ENCODE measurements at places on chromosomes 1 and 21.

DNA sequence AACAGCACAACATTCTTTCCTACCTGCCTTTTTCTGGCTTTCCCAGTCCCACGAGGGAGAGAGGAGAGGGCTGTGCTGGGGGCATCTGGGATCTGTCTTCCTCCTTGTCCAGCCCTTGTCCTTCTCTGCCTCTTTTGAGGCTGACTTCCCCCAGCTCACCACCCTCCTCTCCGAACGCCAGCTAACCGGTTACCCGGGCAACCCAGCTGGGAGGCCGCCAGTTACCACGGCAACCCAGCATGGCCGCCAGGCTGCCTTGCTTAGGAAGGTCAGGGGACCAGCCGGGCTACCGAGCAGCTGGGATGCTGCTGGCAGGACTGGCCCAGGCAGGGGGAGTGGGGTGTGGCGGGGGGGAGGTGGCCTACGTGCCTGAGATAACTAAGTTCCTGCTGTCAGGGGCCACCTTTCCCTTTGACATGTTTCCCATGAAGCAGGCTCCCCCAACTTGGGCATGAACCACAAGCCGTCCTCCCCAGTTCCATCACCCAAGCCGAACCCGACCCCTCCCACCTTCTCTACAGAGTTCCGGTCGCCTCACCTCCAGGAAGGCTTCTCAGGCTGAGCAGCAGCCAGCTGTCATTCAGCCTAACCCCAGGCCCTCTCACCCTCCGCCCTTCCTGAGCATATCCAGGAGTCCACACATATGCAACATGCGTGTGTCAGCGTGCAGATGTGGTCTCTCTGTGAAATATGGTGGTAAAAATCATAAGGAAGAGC lies 8.7 kb downstream of the PLEKHA6 start:
- peak; percentile 85 for DNase-seq

- no peak for DNase-seq
Observed at GRCh38 chr1:110187139-110187890, 22.8 kb upstream of the KCNC4 start.

GRCh38 chr1:114821978-114822377 lies 32.7 kb upstream of the SYCP1 start:
- no peak for DNase-seq

GRCh38 chr1:18923756-18924211 lies 21.4 kb upstream of the ALDH4A1 start:
- no peak for DNase-seq

DNA sequence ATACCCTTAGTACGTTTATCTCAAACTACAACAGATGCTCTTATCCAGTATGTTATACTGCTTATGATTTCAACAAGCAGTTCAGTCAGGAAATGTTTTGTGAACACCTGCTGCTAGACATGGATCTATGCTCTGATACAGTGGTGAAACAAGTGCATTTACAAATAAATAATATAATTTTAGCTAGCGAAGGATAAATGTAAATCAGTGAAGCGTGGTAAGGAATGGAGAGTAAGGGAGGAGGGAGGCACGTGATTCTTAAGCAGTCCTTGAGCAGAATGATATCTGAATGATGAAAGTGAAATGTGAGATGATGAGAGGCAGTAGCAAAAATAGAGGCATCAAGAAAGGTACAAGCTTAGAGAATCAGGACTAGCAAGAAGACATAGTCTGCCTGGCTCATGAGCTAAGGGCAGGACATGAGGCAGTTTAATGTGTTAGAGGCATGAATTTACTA lies 6.3 kb downstream of the TSNAX start:
- no peak for DNase-seq

GRCh38 chr1:13728091-13728715 lies 28.2 kb downstream of the PRDM2 start:
- DNase-seq = no peak

DNA sequence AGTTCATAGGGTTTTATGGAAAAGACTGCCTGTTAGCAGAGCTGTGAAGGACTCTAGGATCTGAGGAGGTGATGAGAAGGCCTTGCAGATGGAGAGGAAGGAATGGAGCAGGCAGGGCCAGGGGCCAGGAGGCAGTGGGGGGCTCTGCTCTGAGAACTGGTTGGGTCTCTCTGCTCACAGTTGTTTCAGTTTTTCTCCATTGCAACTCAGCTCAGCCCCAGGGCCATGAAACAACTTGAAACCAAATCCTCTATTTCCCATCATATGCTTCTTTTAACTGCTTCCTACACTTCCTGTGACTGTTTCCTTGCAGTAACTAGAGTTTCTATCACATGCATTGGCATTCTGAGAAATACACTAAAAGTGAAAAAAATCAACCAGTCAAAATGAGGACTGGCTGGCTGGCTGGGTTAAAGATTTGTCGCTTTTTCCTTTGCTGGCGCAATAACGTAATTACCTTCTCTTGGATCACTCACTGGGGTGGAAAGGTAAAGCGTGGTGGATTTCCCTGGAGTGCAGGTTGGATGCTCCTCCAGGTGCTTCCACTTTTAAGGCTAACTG lies 172.0 kb downstream of the CDC7 start:
- DNase-seq = no peak

DNA sequence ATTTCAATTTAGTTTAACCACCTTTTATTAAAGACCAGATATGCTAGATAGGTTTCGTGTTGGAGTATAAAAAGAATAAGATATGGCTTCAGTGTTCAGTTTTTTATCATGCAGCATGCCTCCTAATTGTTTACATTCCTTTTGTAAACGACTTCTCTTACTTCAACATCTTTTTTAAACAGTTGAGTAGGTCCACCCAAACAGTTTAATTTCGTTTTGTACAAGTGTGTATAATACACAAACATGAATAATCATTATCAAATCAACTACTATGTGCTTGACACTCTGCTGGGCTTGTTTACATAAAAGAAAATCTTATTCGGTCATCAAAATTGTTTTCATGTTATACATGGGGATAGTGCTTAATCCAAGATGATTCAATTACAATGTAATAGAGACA lies 906.3 kb upstream of the ADGRL4 start:
- DNase-seq = no peak

DNA sequence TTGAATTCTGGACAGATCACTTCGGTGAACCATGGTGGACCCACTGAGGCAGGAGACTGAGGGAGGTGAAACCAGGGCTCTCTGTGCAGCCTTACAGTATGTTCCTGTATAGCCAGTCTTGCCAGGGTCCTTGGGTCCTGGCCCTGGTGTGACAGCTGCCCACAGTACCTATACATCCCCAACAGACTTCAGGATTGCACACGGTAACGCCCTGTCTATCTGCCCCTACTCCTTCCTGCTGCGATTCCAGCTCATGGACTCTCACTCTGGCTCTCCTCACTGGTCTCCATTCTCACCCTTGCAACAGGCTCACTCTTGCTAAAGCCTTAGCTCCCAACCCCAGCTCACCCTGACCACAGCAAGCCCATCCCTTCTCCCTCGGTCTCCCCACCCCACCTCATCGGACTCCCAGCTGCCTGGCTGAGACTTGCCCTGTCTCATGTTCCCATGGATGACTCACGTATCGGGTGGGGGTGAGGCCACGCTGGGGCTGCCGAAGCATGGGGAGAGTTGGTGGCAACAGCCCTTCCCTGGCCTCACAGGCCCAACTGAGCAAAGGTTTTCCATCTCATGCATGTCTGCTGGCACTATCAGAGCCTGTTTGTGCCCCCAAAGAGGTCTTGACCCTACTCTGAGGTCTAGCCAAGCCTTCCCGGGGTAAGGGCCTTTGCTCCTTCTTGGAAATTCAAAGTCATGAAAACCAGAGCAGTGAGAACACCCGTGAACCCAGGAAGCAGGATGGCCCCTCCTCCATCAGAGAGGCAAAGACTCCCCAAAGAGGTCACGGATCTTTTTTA lies 7.1 kb downstream of the PHLDA3 start:
- no peak for DNase-seq

GRCh38 chr1:10664251-10664650 lies 132.2 kb downstream of the CASZ1 start:
- DNase-seq = no peak

GRCh38 chr1:111702504-111703050 lies 36.6 kb downstream of the INKA2 start:
- DNase-seq = no peak

GRCh38 chr1:93905734-93906133 lies 3.5 kb downstream of the GCLM start:
- no peak for DNase-seq
